Mesothelial cell of epicardium (in vitro differentiated cells): ENCODE measurements at places on chromosomes 1 and 21. TPM values are rescaled to one million over a fixed set of nuclear protein-coding genes. Genes with fewer than 3 reads are reported as not detected.

The OR2M4 gene
- not detected in 3 replicates for total RNA-seq

The CFHR1 gene
- 0.45 TPM in 1 of 3 replicates, not detected in the others for total RNA-seq

The RRAGC gene
- 21.1 to 22.5 TPM (median 21.8 TPM) in 3 replicates for total RNA-seq

The IGSF21 gene
- total RNA-seq, result not detected in 3 replicates

The ERICH3 gene
- total RNA-seq, result not detected in 3 replicates

The TAS1R3 gene
- total RNA-seq, result 0.98 to 1.0 TPM (median 1.00 TPM) in 3 replicates

The NECTIN4 gene
- total RNA-seq, result 29.9 to 31.5 TPM (median 30.6 TPM) in 3 replicates

The CD52 gene
- 1.1 to 1.9 TPM (median 1.6 TPM) in 3 replicates for total RNA-seq

The SPRR1A gene
- not detected in 3 replicates for total RNA-seq

The USP21 gene
- 42.6 to 48.4 TPM (median 47.4 TPM) in 3 replicates for total RNA-seq

DNA sequence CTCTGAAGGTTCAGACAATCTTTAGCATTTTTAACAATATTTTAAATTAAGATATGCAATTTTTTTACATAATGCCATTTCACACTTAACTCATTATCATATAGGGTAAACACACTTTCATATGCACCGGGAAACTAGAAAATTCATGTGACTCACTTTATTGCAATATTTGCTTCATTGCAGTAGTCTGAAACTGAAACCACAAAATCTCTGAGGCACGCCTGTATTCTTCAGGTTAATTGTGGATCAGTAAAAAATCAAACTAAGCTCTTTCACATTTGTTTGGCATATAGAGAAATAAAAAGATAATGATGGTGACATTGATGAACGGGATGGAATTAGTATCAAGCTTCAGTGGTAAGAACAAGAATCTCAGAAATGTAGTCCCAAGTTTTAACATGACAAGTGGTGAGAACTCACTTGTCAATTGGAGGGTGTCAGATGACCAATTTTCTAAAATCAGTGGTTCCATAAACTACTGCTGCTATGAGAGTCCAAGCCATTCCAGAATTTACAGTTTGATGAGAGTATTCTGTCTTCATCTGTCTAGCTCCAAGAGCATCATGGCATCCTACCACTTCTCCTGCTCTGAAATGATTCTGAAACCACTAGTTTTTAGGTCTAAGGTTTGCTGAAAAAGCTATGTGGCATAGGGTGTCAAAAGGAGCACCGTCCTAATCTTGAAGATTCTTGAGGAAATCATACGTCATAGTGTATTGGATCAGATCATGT lies 281.0 kb downstream of the PTPRC start:
- no peak for DNase-seq

DNA sequence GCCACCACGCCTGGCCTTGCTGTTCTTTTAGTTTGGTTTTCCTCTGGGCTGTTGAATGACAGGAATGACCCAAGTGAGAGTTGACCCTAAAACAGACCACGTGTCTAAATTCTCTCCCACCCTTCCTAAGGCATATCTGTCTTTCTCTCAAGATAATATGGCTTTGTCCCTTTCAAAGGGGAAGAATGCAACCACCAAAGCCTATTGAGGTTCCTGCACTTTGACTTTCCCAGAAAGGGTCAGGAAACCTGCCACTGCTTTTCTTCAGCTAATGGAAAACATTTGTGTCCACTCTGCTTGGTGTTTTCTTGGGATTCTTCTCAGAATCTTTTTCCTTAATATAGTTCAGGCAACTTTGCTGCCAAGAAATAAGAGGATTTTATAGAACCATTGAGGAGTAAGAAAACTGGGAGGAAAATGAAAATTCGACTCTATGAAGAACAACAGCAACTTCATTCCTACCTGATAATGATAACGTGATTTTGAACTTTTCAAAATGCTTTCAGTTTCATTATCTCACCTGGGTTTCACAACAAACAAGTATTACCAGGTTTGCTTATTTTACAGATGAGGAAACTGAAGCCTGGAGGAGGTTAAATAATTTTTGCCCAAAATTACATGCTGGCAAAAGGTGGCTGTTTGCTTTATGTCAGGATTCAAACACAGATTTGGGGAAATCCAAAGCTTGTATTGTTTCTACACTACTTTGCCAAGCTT lies 6.9 kb downstream of the PLPP3 start:
- DNase-seq, result no peak

DNA sequence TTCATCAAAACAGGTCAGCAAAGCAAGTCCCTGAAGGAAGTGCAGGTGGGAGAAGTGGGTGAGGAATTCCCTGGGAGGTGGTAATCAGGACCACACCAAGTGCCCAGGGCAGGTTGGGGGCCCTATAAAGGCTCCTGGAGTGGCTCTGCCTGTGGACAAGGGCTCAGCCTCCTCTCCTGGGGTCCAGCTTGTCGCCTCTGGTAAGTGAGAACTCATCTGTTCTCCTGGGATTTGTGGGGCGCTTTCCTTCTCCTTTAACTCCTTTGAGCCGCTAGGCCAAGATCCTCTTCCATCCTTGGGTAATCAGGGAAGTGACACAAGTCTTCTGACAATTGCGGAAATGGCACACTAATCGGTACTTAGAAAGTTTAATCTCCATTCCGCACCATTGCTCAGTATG lies at the start of gene SPRR4:
TSS of gene SPRR4 (plus strand) at position 154 of the 400 bp plus-strand sequence. CDS start 1,243 bp downstream, outside the sequence.
- no peak for DNase-seq

- DNase-seq, result no peak
These were observed 22.5 kb upstream of the DPYD start for GRCh38 chr1:97943354-97943753.

DNA sequence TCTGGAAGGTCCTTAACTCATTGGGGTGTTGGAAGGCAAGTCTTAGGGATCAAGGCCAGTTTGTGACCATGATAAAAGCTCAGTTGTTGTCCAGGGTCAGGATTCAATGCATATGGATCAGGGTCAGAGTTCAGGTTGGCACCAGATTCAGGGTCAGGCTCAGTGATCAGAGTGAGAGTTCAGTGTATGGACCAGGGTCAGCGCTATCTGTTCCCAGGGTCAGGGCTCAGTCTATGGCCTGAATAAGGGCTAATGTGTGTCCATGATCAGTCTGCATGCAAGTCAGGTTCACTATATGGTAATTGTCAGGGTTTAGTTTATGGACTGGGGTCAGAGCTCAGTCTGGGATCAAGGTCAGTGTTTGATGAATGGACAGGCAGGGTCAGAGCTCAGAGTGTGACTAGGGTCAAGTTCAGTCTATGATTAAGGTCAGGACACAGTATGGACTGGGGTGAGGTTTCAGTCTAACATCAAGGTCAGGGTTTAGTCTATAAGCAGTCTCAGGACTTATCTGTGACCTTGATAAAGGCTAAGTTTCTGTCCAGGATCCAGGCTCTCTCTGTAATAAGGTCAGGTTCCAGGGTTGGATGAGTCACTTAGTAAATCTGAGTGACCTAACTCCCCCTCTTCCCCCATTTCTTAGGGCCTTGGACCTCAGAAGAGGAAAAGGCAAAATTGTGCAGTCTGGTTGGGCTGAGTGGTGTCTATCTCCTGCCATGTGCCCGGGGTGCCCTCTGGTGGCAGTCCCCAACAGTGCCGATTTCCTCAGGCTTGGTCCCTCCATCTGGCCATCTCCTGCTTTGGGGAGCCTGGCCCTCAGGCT lies 23.8 kb downstream of the KNCN start:
- DNase-seq, result peak; percentile 86

DNA sequence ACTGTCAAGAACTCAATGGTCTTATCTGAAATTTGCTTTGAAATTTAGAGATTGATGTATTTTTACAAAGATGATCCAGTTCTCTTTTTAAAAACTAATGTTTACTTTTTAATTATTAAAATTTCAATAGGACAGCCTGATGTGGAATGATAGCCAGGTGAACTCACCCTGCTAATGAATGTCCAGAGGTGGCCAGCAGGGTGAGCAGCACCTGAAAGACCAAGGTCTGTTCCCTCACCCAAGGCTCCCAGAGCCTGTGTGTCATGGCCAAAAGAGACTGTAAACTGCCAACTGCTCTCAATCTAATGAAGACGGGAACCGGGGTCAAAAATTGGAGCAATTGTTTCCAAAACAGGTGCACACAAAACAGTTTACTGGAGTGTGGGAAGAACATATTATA lies 340.4 kb downstream of the DISC1 start:
- DNase-seq, result no peak

- DNase-seq, result no peak
These were observed 83.2 kb upstream of the PBX1 start for GRCh38 chr1:164475834-164476233.

- no peak for DNase-seq
These were observed 99.7 kb downstream of the NMNAT2 start for GRCh38 chr1:183318433-183318832.

DNA sequence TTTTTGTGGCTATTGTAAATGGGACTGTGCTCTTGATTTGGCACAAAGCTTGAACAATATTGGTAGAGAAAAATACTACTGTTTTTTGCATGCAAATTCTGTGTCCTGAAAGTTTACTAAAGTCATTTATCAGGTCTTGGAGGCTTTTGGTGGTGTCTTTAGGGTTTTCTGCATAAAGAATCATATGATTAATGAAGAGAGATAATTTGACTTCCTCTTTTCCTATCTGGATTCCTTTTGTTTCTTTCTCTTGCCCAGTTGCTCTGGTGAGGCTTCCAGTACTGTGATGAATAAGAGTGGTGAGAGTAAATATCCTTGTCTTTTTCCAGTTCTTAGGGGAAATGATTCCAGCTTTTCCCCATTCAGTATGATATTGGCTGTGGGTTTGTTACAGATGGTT lies 1166.7 kb downstream of the NCAM2 start:
- DNase-seq, result no peak

DNA sequence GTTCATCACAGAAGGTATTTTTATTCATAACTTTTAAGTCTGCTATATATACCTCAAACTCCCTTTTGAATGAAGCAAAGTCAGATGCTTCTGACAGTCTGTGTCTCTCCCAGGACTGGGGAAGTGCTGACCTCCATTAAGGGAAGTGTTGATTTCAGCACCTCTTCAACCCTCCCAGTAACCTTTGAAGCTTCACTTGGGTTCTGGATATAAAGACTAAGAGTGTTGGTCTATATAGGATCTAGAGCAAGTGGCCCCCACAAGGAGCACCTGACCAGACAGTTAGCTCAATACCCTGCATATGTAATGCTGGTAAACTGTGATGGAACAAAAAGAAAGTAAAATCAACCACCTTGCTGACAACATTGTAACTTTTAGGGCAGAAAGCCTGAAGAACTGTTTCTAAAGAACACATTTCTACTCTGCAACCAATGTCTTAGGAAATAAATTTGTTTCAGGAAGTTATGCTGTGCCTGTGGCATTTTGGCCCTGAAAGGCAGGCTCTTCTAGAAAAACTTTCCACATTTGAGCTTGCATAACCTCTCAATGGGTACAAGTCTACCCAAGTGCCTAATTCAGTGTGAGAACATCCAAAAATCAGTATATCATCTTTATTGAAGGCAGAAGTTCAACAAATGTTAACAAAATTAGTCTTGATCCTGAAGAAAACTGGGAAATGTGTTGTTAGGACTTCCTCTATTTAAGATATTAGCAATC lies 865 bp upstream of the PTPN22 start:
- DNase-seq, result no peak

DNA sequence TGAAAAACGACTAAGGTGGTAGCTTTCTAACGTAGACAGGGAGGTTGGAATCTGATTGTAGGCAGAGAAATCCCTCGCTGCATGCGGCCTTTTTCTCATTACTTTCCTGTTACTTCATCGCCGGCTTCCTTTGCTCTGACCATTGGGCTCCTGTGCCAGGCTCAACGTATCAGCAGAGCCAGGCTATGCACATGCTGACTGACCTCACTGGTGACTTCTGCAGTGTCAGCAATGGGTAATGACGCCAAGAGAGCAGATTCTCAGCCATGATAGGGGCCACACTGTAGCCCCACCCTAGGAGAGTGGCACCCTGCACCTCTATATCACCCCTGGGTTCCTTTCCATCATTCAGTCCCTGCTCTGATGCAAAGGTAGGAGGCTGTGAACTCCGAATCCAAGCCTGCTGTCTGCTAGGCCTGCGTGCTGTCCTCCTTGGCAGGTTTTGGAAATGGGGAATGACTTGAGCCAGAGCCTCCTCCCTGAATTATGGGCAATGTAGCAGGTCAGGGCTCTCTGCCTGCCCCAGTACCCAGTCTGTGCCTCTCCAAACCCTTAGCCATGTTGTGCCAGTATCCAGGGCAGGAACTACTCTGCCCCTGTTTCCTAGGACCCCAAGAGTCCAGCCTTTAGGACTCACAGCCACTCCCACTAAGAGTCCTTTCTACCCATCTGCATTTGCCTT lies 11.4 kb downstream of the PPFIA4 start:
- DNase-seq, result no peak

DNA sequence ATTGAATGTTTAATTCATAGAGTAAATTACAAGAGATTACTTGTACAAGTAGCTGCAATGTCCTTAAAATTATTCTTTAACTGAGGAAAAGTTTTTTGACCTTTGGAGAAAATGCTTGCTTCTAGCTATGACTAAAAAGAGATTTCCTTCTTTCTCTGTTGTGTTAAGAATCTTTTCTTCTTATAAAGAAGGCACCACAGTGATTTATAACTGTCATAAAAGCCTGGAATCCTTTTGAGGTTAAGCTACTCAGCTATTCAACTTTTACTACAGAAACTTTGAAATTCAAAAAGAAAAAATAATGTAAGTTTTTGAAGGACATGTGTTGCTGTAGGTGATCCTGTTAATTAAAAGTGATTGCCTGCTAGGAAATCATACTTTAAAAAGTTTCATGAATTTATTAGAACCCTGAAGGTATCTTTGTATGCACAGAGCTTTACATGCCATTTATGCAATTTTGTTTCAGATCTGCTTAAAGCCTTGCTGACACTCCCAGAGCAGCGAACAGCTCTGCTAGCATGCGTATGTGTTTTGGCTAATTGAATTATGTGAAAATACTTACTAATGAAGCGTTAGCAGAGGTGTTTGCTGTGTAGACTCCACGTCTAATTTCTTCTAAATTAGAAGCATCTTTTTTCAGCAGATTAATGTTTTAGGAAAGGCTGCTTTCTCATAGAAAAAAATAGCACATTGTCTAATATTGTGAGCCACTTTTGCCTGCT lies 94.7 kb upstream of the SMYD2 start:
- DNase-seq, result no peak

DNA sequence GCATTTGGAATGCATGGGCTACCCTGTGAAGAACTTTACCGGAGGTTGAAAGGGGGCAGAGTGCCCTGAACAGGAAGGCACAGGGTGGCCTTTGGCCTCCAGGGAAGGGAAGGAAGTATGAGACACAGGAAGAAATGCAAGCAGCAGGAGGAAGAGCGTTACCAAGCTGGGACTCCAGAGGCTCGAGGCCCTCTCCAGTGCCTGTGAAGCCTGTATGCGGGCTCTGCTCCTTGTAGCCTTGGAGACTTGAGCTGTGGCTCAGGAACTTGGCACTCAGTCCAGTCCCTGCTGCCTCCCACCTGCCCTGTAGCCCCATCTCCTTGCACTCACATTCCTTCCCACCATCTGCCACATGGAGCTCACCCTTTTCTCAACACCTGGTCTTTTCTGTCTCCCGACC lies 33.5 kb upstream of the RNF19B start:
- DNase-seq, result no peak

GRCh38 chr1:24540906-24541710 lies 14.8 kb upstream of the NCMAP start:
- DNase-seq, result no peak
